T-helper 9 cell (primary cell): ENCODE measurements at places on chromosomes 4 and X.

DNA sequence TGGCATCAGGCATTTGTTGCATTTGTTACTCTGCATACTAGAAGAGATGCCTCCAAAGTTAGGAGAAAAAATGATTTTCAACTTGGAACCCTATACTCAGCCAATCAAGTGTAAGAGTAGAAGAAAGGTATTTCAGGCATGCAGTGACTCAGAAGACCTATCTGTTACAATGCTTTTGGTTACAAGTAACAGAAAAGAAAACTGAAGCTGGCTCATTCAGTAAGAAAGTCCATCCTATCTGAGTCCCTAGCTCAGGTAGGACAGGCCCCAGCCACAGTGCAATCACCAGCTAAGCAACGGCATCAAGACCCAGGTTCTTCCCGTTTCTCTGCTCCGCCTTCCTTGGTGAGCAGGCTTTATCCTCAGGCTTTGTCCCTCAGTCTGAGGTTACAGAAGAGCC is 23.3 kb downstream of the MECP2 start:
- DNase-seq, result no peak

- no peak for DNase-seq
Observed at GRCh38 chr4:75547647-75548387, 8.0 kb upstream of the ODAPH start.

GRCh38 chrX:1059576-1060561 is 152.6 kb downstream of the CRLF2 start:
- DNase-seq, result no peak

- DNase-seq, result no peak
Observed at GRCh38 chrX:68599256-68600152, 48.0 kb upstream of the STARD8 start.

- no peak for DNase-seq
Observed at GRCh38 chrX:107298276-107298675, 91.9 kb downstream of the DNAAF6 start.

GRCh38 chr4:26611885-26612284 is 28.0 kb downstream of the TBC1D19 start:
- no peak for DNase-seq

GRCh38 chr4:85598936-85599335 is 124.0 kb downstream of the ARHGAP24 start:
- DNase-seq, result no peak
